Glomerular endothelial cell (primary cell): ENCODE measurements at places on chromosomes 5 and 9.

DNA sequence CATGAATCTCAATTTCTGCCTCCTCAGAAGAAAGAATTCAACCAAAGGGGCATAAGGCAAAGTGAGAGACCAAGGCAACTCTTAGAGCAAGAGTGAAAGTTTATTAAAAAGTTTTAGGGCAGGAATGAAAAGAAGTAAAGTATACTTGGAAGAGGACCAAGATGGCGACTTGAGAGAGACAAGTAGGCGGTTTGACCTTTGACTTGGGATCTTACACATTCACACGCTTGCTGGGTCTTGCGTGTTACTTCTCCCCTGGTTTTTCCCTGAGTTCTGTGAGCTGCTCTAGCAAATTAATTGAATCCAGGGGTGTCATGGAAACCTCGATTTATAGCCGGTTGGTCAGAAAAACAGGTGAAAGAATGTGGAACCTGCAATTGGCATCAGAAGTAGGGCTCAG, 7.0 kb downstream of the ZNF346 start:
- DNase-seq: no peak

DNA sequence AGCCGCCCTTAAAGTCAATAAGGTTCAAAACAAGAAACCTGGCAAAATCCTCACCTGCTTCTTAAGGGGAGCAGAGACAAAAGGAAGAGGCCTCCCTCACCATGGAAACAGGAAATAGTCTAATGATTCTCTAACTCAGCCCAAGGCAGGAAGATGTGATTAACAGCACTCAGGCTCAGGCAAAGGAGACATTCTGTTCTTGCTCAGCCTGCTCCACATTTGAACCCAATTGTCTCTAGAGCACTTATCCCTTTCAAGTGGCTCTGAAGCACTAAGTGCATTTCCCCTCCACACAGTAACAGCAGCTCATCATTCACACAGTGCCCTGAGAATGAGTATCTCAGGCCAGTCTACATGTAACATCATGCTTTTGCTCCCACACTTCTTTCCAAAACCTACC, 72.3 kb downstream of the NIPSNAP3B start:
- DNase-seq: no peak

DNA sequence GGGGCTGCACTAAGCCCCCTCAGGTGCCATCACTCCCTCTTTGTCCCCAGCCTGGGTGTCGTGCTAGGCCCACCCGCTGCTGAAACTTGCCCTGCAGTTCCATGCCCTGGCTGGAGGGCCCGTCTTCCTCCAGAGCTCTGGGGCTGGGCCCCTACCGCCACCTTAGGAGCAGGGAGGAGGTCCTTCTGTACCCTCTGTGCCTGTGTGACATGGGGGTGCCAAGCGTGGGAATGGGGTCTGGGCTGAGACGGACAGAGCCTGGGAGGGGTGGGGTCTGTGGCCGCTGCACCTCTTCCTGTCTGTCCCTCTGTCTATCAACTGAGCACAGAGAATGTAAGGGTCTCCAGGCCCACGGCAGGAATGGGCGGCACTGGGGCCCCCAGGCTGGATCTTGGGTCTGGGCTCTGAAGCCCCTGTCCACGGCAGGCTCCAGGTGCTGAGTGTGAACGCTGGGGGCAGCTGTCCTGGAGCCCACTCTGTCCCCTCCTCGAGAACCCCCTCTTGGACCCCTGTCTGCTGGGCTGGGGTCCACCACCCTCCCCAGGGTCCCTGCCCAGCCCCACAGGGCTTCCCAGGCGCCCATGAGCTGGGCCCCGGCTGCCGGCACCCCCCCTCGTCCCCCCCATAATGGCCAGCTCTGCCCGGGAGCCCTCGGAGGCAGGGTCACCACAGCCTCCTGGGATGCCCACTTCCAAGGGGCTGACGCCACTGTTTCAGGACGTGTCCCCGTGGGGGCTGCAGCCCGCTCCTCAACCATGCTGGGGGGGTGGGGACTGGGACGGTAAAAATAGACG, 15.8 kb upstream of the NRARP start:
- no peak for DNase-seq

GRCh38 chr9:114299286-114300152, 23.4 kb upstream of the ORM1 start:
- DNase-seq: no peak

GRCh38 chr9:110669433-110669832, 842 bp downstream of the MUSK start:
- DNase-seq: no peak

GRCh38 chr5:83919071-83920041, 198.7 kb upstream of the HAPLN1 start:
- no peak for DNase-seq

DNA sequence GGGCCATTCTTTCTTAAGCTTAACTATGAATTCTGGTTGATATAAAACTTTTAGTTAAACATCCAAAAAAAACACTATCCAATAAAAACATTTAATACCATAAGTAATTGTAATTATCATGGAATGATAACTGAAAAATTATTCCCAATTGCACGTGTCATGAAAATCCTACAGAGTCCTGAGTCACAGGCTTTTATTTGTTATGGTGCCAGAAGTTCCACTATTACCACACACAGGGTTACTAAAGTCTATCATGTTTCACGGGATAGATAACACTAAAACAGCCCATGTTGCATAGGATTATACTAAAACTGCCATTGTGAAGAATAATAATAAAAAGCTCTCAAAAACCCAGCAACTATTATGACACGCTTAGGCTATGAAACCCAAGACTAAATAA, 1381.8 kb downstream of the EFNA5 start:
- DNase-seq: no peak

DNA sequence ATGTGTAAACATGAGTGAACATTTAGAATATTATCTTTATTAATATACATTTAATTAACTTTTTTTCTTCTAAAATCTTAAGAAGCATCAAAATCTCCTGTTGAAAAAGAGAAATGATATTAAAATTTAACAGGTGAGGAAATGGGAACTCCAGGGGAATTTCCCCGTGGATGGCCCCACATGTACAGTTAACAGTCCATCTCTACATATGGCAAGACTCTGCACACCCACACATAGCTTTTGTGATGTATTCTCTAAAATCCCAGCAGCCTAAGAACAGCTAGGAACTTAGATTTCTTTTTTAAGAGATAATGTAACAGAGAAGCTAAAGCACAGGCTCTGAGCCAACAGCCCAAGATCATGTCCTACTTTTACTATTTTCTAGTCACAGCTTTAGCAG, 556.3 kb upstream of the RGMB start:
- no peak for DNase-seq

GRCh38 chr9:13665418-13666066, 386.1 kb upstream of the MPDZ start:
- no peak for DNase-seq

DNA sequence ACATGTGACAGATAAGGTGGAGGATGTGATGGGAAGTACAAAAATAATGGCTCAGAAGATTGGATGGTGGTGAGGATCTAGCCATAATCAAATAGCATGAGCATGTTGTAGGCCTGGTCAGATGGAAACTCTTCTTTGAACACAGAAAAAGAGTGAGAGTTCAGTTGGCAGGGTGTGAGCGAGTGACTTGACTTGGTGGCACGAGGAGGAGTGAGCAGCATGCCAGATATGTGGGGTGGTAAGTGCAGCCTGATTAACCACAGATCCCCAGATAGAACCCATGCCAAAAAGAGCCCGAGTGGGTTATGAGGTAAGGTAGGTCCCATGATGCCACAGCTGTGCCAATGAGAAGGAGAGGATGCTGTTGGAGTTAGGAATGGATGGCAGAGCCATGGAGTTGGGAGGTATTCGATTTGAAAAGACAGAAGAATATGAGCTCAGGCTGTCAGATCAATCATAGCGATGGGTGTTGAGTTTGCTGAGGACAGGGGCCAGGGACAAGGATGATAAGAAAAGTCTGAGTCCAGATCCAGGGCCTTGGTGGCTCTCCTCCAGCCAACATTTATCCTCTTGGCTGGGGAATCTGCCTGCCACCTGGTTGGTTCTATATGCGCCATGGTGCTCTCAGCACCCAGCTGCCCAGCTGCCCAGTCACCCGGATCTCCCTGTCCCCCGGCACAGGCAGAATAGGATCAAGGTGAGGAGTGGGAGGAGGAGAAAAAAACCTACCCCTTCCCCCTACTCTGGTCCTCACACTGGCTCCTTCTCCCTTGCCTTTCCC, 16.5 kb downstream of the GARNL3 start:
- no peak for DNase-seq

- DNase-seq: no peak
These were observed 146.8 kb upstream of the FBXL17 start for GRCh38 chr5:108528655-108529054.
